ENCODE measurements at places on chromosomes 6 and 20.

DNA sequence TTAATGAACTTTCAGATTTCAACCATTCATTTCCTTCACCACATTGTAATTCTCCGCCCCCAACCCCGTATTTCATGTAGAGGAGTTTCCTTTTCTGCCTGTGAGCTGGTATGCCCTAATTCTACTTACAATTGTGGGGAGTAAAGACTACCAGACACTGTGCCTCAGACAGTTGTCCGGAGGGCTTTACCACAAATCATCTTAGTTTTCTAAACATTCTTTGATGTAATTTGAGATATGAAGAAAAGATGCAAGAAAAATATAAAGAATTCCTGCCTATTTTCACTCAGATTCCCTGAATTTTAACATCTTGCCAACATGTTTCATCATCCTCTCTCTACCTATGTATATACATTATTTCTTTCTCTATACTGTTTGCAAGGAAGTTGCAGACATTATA lies 28.3 kb upstream of the LOC128125822 start:
- no peaks in the 10 kb centered on the region for H3K4me1 ChIP-seq
- no peak overlapping the region for H3K27ac ChIP-seq
- no peak overlapping the region for H3K4me3 ChIP-seq

DNA sequence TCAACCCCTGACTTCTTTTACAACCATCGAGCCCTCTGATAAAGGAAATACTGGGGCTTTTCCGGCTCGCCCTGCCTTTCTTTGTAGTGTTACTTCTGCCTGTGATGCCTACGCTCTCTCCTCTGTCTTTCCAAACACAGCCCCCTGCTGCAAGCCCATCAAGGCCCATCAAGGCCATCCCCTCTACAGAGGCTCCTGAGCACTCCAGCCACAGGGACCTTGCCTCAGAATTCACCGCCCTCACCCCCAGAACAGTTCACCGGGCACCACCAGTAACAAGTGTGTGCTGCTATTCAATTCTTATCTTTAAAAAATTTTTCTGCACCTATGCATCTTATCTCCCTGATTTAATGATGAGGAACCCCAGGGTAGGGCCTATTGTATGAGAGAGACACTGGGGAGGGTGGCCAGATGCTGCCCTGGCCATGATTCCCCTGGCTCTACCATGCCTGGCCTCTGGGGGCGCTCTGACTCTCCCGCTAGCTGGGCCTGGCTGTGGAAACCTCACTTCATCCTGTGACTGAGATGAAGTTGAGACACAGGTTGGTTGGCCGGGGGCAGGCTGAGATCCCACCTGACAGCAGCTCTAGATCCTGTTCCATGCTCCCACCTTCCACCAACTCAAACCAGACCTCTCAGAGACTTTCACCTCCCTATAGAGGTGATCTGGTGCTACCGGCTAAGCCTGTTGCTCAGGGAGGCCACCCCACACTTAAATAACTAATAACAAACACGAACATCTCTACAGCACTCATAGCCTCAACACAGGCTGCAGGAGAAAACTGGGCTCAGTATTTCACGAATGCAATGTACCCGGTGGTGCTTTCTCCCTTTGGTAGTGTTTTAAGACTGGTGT lies 19.2 kb upstream of the GLP1R start:
- no peak overlapping the region for H3K27ac ChIP-seq
- H3K4me3 ChIP-seq: no peak overlapping the region
- no peaks in the 10 kb centered on the region for H3K4me1 ChIP-seq

DNA sequence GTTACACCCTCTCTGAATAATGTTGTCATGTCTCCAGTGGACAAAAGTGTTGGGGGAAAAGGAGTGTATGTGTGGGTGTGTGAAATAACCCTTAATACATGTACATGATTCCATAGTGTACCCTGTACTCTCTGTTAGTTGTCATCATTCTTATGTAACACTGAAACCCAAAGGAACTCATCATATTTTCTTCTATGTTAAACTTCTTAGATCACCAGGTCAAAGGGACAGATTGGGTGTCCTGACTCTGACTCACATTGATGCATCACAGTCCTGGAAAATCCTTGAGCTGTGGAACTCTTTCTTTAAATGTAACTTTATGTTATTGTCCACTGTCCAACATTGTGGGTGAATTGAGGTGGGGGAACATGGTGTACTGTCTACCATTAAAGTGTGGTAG lies 350.5 kb downstream of the DHX35 start:
- H3K36me3 ChIP-seq: no peaks in the 10 kb centered on the region
- H3K4me3 ChIP-seq: no peak overlapping the region
- no peaks in the 10 kb centered on the region for H3K4me1 ChIP-seq
- no peak for DNase-seq
- H3K27ac ChIP-seq: no peak overlapping the region
- H3K27me3 ChIP-seq: no peaks in the 10 kb centered on the region

DNA sequence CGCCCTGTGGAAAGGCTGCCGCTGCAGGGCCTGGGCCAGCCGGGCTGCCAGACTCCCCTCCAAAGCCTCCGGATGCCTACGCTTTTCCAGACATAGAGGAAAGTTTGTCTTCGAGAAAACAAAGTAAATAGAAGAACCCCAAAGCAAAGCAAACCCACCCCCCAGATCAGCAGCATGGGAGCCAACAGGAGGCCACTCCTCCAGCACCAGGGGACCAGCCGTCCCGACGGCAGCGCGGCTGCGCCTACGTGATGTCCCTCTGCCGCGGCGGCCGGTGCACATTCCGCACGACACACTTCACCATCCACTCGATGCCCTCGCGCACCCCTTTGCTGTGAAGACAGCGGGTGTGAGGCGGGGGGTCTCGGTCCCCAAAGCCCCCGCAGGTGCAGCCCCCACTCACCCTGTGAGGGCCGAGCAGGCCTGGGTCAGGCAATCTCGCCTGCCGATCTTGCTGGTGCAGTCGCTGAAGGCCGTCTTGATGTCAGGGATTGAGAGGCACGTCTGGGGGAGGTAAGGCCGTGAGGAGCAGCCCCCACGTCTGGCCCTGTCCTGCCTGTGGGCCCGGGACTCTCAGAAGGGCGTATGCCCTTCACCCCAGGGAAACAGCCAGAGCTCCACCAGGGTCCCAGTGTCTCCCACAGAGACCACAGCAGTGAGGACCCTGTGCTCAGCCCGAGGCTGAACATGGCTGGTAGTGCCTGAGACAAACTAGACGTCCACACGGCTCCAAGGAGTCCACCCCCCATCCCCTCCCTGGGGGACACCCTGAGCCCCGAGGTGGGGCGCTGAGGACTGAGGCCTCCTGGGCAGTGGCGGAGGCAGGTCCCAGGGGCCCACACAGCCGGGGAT lies 4.0 kb downstream of the TNFRSF6B start:
- H3K27ac ChIP-seq: no peak overlapping the region
- DNase-seq: no peak
- H3K4me3 ChIP-seq: no peak overlapping the region
- no peaks in the 10 kb centered on the region for H3K36me3 ChIP-seq

DNA sequence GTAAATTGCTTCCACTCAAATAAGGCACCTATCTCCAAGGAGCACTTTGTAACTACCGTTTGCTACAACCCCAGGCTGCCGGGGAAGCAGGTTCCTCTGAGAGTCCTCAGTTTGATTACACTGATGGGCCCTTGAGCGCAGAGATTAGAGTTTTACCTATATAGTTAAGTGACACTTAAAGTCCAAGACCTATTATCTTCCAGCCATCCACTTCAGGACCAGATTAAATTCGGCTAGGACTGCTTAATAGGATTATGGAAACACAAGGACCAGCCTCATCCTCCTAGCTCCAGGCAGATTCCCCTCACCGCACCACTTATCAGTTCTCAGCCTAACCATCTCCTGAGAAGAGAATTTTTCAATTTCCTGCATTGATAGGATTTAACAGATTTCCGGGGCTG lies 64.7 kb upstream of the TIAM2 start:
- no peak overlapping the region for H3K4me3 ChIP-seq
- peaks cover 16% of the 10 kb centered on the region for H3K4me1 ChIP-seq
- no peaks in the 10 kb centered on the region for H3K36me3 ChIP-seq

All from vagina (tissue), 2 donors.